ENCODE measurements at places on chromosomes 12 and 14. TPM values are rescaled to one million over a fixed set of nuclear protein-coding genes. Genes with fewer than 3 reads are reported as not detected.

- no peak for DNase-seq
These were observed 28.7 kb downstream of the AICDA start for GRCh38 chr12:8584004-8584403.

Gene SLC4A8
- total RNA-seq: 3.5 TPM

Gene SSTR1
- not detected for total RNA-seq

Gene C12orf50
- 0.15 TPM for total RNA-seq

- DNase-seq: no peak
These were observed 20.5 kb downstream of the IRF2BPL start for GRCh38 chr14:77007975-77008421.

Gene CD163
- total RNA-seq: not detected

GRCh38 chr14:35576856-35577255 lies 42.9 kb downstream of the INSM2 start:
- no peak for DNase-seq

DNA sequence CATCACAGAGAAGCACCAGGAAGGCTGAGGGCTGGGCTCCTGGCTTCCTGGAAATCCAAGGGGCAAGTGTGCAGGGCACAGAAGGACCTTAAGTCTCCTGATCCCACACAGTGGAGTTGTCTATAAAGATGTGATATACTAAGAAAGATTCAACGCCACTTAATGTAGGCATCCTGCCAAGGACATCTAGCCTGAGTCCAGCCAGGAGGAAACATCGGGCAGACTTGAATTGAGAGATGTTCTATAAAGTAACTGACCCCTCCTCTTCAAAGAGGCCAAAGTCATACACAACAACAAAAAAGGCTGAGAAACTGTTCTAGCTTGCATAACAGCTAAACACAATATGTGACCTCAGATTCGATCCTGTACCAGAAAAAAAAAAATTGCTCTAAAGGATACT lies 299.5 kb upstream of the NOS1 start:
- no peak for DNase-seq

Gene TUNAR
- total RNA-seq: not detected

DNA sequence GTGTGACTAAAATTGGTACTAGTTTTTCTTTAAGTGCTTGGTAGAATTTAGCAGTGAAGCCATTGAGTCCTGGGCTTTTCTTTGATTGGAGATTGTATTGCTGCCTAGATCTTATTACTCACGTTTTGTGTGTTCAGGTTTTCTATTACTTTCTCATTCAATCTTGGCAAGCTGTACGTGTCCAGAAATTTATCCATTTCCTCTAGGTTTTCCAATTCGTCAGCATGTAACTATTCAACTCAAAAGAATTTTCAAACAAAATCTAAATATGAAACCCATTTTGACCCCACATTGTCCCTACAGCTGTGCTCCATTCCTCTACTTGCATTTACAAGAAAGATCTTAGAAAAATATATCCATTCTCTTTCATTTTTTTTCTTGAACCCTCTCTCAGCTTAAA lies 1613.4 kb upstream of the SEL1L start:
- no peak for DNase-seq

DNA sequence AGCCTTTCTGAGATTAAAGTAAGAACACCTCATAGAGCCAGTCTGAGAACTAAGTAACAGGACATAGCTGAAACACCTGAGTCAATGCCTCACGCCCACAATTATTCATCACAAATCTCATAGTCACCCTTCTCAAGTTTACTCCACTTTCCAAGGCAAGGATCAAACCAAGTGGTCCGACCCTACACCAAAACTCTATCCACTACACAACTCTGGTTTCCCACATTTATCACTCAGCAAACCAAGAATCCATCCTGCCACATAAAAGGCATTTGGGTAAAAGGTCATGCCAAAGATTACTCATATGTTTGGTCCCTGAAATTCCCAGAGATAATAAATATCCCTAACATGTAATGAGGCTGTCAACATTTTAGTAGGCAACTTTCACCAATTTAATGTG lies 144.1 kb downstream of the RPAP3 start:
- no peak for DNase-seq

DNA sequence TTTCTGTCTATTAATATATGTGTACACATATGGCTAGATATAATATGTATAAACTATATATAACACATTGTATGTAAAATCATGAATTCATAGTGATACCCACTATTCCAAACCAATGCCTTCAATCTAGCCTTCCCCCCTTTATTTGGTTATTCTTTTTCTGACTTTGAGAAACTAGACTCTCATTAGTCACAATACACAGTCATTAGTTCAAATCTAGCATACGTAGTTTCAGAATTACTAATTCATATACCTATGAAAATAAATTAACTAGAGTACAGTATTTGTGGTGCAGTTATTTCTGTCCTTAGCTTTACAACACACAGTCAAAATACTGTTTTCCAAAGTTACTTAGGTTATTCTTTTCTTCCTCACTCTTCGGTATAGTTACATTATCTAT lies 268.2 kb downstream of the DPF3 start:
- DNase-seq: no peak

DNA sequence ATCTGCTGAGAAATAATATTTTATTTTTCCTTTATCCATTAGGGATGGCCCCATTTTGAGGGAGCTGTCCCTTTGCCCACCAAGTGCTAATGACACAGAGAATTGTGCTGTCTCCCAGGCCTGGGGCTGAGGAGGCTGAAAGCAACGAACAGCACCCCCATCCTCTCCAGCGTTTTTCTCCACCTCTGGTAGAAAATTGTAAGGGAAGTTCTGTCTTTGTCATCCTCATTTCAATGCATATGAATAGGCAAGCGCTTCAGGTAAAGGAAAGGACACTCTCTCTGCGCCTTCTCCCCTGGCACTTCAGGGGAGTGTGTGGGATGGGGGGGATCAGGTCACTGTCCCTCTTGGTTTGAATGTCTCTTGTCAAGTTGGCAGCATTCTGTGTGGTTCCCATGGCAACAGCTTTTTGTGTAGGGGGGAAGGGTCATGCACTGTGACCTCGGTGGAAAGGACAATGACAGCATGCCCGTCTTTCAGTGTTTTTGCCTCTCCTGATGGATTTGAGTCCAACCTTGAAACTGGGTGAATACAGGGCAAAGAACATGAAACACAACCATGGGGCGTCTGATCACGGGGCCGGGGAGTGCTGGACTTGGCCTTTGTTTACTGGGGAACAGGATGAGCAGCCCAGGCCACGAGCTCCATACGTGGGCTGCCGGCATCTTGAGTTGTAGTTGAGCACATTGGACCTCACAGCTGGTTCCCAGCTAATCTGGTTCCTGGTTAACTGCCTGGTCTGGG lies 230.2 kb downstream of the VRK1 start:
- no peak for DNase-seq

Gene CCDC184
- 1.6 TPM for total RNA-seq

DNA sequence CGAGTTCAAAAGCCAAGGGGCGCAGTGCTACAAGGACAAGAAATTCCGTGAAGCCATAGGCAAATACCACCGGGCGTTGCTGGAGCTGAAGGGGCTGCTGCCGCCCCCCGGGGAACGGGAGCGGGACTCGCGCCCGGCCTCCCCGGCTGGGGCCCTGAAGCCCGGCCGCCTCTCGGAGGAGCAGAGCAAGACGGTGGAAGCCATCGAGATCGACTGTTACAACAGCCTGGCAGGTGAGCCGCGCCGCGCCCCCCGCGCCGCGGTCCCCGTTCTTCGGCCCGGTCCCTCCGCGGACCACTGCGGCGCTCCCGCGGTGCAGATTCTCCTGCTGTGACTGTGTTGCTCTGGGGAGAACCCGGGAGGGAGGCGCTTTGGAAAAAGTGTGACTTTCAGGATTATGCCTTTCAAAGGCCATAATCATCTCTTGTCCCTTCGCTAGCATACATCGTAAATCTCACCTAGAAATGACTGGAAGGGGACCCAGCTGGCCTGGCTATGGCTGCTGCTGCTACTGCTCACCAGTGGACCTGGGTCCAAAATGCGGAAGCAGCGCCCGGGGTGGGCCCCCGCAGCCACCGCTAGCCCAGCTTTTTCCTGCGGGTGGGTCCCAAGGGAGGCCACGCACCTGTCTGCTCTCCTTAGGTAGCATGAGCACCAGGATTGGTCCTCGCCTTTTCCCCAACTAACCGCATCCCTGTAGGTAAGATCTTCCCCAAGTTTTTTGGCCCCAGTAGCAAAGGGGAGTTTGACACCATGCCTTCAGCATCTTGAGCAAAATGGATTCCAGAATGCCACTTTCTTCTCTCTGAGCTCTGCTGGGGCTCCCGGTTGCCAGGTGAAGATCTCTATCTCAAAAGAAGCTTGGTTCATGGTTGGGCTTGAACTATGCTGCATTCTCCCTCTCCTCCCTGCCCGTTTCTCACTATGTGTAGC lies 853 bp downstream of the TTC9 start:
- DNase-seq: no peak

DNA sequence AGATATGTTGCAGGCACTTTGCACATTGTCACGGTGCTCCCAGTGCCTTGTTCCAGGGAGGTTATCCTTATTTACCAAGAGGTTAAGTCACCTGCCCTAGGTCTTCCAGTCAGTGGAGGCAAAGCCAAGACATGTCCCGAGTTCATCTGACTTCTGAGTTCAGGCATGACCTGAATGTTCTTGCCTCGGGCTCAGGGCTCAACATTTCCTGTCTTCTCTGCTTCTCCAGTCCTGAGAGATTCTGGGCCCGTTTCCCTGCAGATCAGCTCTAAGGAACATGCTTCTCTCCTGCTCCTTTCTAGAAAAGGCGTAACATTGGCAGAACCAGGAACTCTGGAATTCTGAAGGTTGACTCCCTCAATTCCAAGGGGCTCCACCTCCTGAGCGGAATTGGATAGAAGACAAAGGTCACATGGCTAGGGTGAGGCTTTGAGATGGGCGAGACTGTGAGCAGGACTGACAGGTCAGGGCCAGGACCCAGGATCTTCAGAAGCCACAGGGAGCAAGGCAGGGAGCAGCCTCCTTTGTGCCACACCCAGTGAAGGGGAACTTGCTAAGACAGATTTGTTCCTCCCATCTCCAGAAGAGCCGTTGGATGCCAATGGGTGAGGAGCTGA lies 19.9 kb downstream of the BDKRB2 start:
- no peak for DNase-seq

Gene RIPK3
- total RNA-seq: 41.2 TPM

- no peak for DNase-seq
These were observed 14.1 kb upstream of the GALNT9 start for GRCh38 chr12:132343294-132344004.

Gene BCL11B
- total RNA-seq: 210 TPM

Gene PRB2
- not detected for total RNA-seq

GRCh38 chr14:70416338-70416724 lies 559 bp downstream of the SYNJ2BP start:
- no peak for DNase-seq

GRCh38 chr12:92183575-92183974 lies 37.9 kb upstream of the BTG1 start:
- no peak for DNase-seq

- DNase-seq: no peak
These were observed 286.2 kb downstream of the CACNA1C start for GRCh38 chr12:2338991-2339431.

Gene ZNF605
- 3.1 TPM for total RNA-seq

GRCh38 chr12:52975204-52975603 lies 26.3 kb downstream of the KRT18 start:
- DNase-seq: no peak

Gene TGM1
- total RNA-seq: 4.0 TPM

Gene CISTR
- not detected for total RNA-seq

DNA sequence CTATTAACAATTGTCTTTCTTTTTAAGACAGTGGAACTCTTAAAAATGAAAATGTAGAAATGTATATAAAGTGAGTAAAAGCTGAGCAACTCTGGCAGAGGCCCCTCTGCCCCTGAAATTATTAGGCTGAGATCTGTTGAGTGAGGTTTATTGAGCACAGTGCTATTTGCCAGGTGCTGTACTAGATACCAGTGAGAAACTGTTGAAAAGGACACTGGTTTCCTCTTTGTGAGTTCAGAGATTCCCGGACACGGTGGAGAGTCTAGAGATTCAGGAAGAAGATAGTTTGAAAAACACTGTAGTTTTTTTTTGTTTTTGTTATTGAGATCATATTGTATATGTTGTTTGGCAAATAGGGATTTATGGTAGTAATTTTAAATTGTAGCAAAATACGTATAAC lies 11.2 kb downstream of the ACVR1B start:
- no peak for DNase-seq
